ENCODE measurements at places on chromosomes 7 and 10.

DNA sequence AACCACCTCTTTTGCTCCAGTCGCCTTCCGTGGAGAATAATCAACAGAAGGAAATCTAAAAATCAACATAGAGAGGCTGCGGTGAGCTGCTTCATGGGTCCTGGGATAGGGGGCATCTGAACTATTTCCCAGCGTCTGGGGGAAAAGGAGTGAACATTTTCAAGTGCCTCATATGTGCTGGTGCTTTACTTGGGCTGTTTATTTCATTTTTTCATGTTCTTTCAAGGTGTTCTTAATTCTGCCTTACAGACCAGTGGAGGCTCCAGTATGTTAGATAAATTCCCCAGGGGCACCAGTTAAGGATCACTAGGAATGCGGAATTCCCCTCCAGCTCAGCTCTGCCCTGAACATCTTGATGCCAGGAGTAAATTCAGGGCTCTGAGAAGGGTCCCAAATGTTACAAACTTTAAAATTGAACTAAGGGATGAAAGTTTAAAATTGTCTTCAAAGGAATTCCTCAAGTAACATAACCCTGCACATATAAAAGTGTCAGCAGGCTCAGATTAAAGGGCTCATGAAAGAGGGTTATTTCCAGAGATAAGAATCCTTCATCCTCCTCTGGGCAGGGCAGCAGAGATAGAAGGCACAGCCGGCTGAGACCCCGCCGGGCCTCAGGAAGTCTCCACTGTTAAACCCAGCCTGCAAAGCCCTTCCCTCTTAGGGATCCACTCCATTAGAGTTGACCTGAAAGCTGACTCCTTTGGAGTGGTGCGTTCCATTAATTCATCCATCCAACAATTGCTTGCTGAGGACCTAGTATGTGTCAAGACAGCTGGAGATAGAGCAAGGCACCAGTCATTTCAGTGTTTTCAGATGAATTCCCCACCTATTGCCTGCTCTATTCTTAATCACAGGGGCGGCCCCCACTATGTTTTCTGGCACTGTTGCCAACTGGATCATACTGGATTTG lies 345.8 kb downstream of the KCNMA1 start:
- no peak for DNase-seq

DNA sequence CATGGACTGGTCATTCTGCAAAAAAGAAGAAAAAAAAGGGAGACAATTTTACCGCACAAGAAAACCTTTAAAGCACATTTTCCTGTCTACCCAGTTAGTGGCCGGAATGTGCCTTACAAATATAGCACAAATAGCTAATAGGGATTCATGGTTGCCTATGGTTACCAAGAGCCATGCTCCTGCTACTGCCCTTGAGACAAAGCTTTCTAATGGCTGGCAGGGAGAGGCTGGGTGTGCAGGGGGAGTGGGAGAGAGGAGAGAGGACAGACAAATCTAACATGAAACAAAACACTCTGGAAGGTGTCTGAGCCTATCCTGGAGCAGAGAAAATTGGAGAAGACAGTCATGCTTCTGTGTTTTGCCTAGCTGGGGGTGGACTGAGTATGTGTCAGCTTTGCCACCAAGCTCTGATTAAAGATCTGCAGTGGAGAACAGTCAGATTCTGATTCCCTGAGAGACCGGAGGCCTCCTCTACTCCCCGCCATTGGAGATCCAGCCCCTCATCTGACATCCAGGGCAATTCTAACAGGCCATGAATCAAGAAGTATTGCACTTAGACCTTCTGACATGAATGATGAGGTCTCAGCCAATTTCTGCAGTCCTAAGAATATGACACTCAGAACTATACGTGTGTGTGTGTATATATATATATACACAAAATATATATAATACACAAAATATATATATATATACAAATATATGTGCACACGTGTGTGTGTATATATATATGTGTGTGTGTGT lies 80.2 kb downstream of the PRTFDC1 start:
- no peak for DNase-seq

DNA sequence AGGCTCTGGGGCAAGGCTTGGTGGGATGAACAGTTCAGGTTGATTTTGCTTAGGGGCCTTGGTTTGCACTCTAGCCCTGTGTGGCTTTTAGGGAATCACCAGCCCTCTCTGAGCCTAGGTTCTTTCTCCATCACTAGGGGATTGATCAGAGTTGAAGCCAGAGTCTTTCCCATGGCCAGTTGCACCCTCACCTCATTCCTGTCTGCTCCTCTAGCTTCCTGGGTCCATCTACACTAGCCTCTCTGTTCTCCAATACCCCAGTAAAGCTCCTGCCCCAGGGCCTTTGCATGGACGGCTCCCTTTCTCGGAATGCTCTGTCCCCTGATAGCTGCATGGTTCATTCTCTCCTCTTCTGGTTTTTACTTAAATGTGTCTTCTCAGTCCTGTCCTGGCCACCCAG lies 40.4 kb downstream of the SORCS3 start:
- no peak for DNase-seq

GRCh38 chr10:63628526-63629362 lies 107.5 kb downstream of the REEP3 start:
- DNase-seq, result no peak

GRCh38 chr7:132557489-132558044 lies 18.7 kb downstream of the PLXNA4 start:
- no peak for DNase-seq

DNA sequence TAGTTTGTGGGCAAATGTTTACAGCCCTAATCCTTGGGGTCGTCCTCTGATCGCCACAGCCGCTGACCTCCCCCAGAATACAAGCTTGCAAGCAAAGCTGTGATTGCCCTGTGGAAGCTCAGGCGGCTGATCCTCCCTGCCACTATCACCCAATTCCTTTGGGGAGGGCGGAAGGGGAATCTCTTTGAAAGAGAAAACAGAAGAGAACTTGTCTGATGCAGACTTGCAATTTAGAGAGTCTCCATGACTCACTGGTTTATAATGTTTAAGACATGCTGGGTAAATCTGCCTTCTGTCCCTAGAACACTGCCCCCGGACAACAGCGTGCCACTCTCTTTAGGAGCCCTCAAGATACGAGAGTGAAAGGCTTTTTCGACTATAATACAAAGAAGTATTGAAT lies 75.5 kb downstream of the NRP1 start:
- no peak for DNase-seq

GRCh38 chr7:38310591-38311101 lies 37.2 kb upstream of the TARP start:
- no peak for DNase-seq

DNA sequence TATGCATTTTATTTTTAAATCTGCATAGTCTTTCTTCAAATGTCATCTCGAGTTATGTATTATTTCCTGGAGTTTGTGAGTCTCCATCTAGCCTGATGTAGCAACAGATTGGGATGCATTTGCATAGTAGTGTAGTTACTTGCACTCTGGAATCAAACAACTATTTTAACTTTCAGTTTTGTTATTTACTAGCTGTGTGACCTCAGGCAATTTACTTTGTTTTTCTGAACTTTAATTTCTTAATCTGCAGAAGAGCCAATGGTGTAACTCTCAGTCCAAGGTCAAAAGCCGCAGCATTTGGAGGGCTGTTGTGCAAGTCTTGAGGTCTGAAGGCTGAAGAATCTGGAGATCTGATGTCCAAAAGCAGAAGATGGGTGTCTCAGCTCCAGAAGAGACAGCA lies 175.8 kb upstream of the SORCS1 start:
- DNase-seq, result no peak

DNA sequence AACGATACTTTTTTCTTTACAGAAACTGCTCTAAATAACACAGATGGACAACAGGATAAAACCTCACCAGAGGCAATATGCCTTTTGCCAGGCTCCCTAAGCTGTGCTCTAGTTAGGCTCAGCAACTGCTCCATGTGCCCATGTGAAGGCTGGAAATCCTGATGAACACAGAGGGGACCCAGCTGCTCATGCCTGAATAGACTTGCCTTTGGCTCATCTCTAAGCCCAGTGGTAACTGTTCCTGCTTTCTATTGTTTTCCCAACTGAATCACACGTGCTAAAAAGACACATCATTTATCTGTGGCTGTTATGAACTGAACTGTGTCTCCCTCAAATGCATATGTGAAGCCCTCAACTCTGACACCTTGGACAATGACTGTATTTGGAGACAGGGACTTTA lies 110.4 kb downstream of the RNF216 start:
- DNase-seq, result no peak

DNA sequence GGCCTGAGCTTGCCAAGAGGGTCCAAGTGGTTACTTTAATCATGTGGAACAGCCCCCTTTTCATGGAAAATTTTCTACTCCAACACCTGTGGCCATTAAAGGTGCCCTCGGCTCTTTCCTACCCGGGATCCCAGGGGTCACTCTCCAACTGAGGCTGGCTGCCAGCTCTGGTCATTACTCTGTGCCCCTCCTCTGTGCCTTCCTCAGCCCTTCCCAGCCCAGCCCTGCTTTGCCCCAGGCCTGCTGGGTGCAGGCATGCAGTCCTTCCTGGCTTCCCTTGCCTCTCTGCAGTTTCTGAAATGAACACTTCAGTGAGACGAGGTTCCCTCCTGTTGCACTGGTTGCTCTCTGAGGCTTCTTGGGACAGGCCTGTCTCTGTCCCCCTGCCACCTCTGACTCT lies 951.1 kb upstream of the ZNF722 start:
- no peak for DNase-seq

- DNase-seq, result no peak
These were observed 5.7 kb downstream of the CYTH3 start for GRCh38 chr7:6266699-6267098.

DNA sequence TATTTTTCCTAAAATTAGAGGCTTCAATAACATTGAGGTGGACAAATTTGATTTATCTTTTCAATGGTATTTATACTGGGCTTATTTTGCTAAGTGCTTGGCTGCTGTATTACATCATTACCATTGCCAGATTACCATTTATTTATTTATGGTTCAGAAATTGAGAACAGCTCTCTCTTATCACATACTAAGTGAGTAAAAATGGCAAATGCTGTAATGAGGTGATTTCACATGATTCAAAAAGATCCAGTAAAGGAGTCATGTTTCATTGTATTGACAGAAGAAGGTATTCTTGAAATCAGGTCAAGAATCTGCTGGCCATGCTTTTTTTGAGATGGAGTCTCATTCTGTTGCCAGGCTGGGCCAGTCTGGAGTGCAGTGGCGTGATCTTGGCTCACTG lies 322.6 kb downstream of the KIF20B start:
- no peak for DNase-seq

DNA sequence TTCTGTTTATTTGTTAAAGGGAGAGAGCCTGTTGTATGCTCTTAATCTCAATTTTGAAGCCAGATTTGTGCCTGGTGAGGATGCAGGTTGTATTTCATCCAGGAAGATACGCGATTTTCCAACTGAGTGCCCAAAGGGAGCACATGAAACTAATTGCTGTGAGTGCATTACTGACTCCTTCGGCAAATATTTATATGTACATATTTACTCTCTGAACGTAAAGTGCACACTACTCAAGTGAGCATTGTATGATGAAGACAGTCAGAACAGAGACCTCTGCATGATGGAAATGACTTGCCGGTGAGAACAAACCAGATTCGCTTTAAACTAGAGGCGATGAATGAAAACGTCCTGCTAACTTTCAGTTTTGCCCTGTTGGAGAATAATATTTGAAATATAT lies 130.1 kb downstream of the MALRD1 start:
- no peak for DNase-seq

GRCh38 chr7:54705436-54705835 lies 53.6 kb downstream of the SEC61G start:
- DNase-seq, result no peak

- no peak for DNase-seq
These were observed 22.6 kb downstream of the TMEM254 start for GRCh38 chr10:80100861-80101695.

DNA sequence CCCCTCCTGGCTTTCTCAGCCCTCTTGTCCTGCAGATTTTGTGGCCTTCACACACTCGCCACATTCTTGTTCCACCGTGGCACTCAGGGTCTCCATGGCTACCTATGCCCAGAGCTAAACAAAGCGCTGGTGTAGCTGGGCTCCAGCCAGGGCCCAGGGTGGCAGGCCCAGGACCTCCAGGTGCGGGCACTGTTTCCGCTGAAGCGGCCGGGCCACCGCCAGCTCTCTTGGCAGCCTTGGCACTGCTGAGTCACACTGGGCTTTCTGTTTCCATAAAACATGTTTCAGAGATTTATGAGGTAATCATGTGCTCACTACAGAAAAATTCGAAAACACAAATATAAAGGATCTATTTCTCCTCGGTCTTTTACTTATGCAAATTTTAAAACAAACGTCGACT lies 51.3 kb downstream of the AOC1 start:
- no peak for DNase-seq

- DNase-seq, result peak; percentile 22
These were observed 9.7 kb upstream of the ZFAND2A start for GRCh38 chr7:1169409-1170368.

DNA sequence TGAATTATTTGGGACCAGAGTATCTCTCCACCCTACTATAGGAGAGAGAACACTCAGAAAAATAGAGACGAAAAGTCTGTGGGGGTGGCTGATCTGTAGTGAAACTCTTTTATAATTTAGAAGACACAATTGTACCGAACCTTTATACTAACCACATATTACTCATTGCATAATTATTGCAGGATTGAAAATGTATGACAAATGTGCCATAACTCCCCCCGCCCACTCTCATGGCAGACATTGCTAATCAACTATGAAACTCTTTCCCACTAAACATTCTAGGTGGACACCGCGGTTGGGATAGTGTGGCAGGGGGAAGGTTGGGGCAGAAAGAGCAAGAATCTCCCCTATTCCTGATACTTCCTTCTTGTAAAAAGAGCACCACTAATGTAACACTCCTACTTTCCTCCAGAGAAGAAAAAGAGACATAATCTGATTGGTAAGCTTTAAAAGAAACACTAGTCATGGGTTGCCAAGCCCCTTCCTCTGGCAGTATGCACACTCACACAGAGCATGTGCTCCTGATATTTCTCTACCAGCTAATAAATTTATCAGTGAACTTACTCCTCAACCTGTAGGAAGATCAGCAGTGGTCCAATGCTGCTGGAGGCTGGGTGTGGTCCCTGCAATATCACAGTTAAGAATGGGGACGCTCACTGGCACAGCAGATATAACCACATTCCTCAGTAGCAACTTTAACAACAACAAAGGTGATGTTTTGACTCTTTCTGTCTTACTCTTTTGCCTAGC lies 18.7 kb upstream of the ARID5B start:
- DNase-seq, result no peak

DNA sequence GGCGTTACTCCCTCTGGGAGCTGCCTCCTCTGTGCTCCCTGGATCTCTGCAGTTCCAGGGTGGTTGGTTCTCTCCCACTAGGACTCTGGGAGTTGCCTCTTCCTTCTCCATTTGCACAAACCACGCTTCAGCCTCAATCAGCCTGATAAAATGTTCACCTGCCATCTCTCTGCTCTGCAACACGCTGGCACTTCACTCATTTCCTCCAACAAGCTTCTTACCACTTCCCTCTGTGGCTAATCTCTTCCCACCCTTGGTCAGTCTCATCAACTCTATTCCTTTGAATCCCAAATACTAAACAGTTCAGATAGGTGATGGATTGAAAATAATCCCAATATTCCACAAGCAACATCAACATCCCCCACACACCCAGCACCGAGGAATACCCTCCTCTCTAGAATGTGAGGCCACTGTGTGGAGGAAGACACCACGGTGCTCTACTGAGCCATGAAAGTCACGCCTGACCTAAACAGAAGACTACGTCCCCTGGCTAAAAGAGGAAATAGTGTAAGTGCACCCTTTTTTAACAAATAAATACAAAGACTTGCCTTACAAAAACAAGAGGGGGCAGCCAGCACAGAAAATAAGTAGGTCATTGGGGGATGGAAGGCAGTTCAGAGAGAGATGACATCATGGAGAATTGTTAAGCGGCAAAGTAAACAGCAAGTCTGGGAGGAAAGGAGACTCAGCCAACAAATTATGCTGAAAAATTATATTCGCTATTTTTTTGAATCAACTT lies 1.9 kb upstream of the FAM170B start:
- no peak for DNase-seq

Data from stimulated activated CD4-positive, alpha-beta T cell treated with anti-CD3 and anti-CD28 coated beads, Interleukin-15, amount 100 ng/mL, for 1 hour (primary cell).